ENCODE measurements at places on chromosomes 1 and 21.

GRCh38 chr1:225418059-225418458 is 9.8 kb downstream of the LBR start:
- DNase-seq = no peak

DNA sequence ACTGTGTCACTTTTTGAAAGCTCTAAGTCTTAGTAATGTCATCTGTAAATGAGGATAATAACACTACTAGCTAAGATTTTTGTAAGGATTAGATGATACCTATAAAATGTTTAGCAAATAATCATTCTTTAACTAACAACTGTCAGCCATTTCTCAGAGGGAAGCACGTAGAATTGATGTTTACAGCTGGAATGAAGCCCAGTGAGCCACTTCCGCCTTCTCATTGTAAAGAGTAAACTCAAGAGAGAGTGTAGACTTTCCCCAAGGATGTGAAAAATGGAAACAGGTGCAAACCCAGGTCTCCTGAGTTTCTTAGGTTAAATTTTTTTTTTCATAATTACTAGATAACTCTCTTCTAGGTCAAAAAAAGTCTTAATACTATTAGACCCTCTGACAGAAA is 4.9 kb downstream of the GREM2 start:
- no peak for DNase-seq

DNA sequence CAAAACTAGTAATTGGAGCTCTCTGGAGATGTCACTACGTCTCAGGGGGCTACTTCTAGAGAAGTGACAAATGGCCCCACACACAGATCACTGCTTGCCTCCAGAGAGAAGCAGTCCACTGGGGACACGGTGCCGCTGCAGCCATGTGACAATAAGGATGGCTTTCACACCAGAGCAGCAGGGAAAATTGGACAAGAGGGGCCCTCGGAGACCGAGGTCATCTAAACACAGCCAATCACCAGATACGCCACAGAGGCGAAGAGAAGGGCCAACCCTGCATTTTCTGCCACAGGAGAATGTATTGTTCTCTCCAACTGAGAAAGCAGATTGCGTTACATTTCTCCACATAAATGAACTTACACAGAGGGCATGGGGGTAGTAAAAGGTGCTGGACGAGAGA is 51.2 kb upstream of the TIAM1 start:
- no peak for DNase-seq

DNA sequence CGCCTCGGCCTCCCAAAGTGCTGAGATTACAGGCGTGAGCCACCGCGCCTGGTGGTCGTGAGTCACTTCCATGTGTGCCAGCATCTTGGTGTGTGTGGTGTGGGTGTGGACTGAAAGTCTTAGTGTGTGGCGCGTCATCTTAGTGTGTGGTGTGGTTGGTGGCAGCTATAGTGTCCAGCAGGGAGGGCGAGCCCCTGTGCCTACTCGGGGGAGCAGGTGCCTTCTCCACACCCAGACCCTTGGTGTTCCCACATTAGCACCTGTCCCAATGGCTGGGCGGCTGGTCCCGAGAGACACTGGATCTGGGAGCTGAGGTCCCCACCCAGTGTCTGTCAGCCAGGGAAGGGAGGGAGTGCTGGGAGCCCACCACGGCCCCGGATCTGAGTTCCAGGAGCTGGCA is 2.8 kb downstream of the SCNN1D start:
- no peak for DNase-seq

- no peak for DNase-seq
Measured at GRCh38 chr1:53580739-53581475, 121.7 kb downstream of the DMRTB1 start.
